ENCODE measurements at places on chromosomes 1 and 21.

DNA sequence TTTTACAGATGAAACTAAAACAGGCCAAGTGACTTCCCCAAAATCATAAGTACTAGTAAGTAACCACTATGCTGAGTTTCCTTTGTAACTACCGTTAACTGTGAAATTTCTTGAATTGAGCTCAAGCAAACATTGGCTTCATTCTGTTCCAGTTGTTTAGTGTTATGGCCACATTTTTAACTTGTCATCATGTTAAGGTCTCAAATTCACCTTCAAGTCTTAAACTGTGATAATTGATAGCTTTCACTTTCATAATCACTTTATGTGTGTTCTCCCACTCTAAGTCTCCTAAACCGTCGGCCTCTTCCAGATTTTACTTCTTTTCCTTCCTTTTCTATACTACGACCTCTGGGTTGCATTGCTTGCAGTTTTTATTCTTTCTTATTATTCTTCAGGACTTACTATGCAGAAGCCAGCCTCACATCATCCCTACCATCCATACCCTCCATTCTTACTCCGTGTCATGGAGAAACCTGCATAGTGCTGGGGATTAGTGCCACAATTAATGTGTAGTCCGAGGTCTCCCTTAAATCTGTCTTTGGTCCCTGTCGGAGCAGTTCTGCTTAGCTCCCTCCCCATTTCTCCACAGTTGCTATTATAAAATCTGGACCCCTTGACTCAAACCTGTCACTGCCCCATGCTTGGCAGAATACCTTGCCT is 5.8 kb downstream of the KIF1B start:
- DNase-seq = no peak

GRCh38 chr1:84613026-84613425 is 38.8 kb upstream of the CTBS start:
- no peak for DNase-seq

GRCh38 chr1:66503841-66504470 is 30.0 kb upstream of the SGIP1 start:
- DNase-seq = no peak

- no peak for DNase-seq
These were observed 1031.5 kb upstream of the ADGRL2 start for GRCh38 chr1:80769208-80769750.

- no peak for DNase-seq
These were observed 18.1 kb downstream of the MAPKAPK2 start for GRCh38 chr1:206702803-206703202.

DNA sequence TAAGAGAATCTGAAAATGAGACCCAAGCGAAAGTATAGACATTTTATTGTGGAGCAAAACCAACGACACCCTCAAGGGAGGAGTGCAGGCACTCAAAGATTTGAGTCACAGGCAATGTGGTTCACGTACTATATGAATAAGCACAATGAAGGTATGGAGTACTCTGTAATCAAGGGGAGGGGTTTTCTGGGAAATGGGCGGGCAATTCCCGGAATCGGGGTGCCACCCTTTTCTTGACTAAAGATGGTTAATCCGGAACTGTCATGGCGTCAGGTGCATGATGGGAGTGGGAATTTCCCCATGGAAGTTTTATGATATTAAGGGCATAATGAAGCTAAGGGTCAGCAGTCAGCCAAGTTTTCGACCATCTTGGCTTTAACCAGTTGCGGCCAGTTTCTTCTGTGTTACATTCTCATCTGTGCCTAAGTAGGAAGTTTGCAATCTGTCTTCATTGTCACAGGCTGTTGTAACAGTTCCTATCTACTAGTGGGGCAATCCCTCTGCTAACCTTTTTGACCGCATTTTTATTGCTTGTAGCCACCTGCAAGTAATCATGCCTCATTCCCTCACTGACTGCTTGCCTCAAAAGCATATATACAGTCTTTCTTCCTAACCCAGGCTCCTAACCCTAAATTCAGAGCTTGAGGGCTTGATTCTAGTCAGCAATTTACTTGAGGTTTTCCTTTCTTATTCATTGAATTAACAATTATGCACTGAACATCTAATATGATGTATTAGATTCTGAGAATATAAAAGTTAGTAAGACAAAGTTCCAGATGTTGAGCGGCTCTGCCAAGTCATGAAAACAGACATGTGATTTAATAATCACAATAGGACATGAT is 775 bp upstream of the AIM2 start:
- peak; percentile 73 for DNase-seq
